ENCODE measurements at places on chromosomes 7 and 10.

- no peak for DNase-seq
These were observed 6.0 kb downstream of the MBLAC1 start for GRCh38 chr7:100132697-100133151.

- DNase-seq = no peak
These were observed 206.6 kb downstream of the BAMBI start for GRCh38 chr10:28883741-28884423.

- no peak for DNase-seq
These were observed 537.6 kb downstream of the ACTR3B start for GRCh38 chr7:153297141-153297540.

GRCh38 chr7:2969398-2970306 lies 74.0 kb downstream of the CARD11 start:
- DNase-seq = no peak

DNA sequence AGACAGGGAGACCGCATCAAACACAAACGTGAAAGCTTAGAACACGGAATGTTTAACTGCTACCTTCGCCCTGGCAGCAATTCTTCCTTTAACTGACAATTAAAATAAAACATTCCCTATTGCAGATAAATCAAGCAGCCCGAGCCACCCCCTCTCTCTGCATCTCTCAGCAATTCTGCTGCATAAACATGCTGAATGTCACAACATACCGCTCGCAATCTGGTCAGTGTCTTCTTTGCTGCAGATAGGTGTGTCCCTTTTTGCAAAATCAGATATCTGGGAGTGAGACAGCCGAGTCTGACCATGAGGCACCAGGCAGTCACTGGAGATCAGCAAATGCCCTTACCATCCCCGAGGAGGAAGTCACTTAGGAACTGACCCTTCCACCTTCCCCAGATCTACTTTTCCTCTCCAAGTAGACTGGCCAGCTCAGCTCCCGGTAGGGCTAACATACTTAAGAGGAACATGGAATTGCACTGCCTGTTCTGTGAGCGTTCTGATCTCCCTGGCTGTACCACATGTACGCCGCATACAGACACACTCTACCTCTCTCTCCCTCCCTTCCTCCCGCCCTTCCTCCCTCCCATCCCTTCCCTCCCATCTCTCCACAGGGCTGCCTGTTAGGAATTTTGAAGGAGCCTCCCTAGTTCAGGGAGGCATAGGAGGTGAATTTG lies at the start of gene FRMD4A:
FRMD4A (minus strand) TSS at position 537 of the 674 bp plus-strand sequence.
- DNase-seq = no peak

DNA sequence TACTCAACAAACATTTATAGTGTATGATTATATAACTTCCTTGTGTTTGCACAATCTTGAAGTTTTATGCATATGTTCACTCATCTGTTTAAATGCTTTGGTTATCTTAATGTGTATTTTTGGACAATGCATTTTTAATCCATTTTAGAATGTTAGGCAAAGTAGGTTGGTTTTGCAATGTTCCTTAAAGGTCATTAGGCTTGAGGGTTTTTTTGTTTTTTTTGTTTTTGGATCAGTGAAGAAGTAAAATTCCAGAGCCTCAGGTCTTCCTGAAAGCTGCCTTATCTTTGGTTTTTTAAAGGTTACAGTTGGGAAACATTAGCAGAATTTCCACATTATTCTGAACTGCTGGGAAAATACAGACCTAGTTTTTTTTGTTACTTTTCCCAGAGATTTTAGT lies 12.8 kb downstream of the MDFIC start:
- DNase-seq = no peak

All from stimulated activated CD8-positive, alpha-beta memory T cell treated with anti-CD3 and anti-CD28 coated beads, Interleukin-2, amount 100 ng/mL, for 48 hours (primary cell).